ENCODE measurements at places on chromosomes 2 and 18.

GRCh38 chr18:36128530-36128870 lies 640 bp downstream of the SLC39A6 start:
- peak; percentile 23 for DNase-seq

DNA sequence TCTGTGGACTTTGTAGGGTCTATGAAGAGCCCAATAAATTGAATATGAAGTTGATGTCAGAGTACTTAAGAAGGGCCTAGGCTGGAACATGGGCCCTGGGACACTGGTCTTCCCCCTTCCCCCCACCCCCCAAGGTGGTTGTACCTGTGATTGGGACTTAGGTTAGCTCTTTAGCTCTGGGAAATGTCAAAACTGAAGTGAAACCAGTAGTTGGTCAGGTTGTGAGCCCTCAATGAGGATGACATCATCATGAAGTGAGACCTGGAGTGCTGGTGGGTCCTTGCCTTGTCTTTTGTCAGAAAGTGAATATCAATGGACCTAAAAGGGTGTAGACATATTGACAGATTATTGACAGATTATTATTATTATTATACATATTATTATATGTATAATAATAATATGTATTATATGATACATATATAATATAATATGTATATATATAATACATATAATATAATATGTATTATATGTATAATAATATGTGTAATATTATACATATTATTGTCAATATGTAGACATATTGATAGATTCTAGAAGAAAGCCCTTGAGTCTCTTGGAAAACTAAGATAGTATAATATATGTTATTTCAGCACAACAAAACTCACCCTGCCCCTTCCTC lies 5.4 kb downstream of the MARS2 start:
- no peak for DNase-seq

- DNase-seq = peak; percentile 83
Observed at GRCh38 chr18:48445540-48445939, 36.4 kb upstream of the ZBTB7C start.

- no peak for DNase-seq
Observed at GRCh38 chr2:37224063-37224462, 7.3 kb downstream of the CEBPZ start.

DNA sequence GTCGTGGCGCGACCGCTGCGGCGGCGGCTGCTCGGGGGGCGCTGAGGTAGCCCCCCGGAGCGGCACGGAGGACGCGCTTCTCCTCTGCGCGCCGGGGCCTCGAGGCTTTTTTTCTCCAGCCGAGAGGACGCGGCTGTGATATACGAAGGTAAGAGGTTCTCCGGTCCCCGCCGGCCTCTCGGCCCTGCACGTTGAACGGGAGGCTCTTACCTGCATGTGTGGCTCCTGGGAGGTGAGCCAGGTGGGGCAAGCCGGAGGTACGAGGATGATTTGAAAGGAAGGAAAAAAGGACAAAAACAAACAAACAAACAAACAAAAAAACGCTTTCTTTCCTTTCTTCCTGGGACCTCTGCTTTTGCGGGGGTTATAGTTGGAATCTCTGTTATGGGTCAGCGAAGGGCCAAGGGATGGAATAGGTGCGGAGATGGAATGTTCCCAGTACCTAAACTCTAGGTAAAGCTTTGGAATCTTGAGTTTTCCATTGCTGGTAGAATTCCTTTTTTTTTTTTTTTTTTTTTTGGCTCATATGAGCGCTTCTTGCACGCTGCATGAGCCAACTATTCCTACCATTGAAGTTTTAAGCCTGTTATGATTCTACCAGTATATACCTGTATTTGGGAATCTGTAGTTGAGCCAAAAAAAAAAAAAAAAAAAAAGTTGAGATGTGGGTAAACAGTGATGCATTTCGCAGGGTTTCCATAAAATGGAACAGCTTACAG lies 674 bp downstream of the PTPN4 start:
- DNase-seq = no peak
